Dermis microvascular lymphatic vessel endothelial cell (primary cell): ENCODE measurements at places on chromosomes 2 and 18. TPM values are rescaled to one million over a fixed set of nuclear protein-coding genes. Genes with fewer than 3 reads are reported as not detected.

- no peak for DNase-seq
Observed at GRCh38 chr18:2654928-2655177, 673 bp upstream of the SMCHD1 start.

Gene IMPA2
- total RNA-seq: 8.6 and 14.8 TPM in 2 replicates

DNA sequence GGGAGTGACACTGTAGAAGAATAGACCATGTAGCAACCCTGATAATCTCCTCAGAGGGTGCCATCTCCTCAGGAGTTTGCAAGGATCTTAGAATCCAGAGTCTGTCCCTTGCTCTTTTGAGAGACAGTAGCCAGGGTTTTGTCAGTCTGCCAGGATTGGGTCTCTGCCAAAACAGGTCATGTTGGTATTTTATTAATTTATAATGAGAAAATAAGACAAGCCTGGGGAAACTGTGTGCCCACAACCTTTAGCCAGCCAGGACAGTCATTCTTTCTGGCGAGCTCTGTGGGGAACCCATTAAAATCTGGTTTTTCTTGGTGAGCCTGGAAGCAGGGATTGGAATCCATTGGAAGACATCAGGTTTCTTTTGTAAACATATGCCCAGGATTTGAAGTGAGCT, 78.6 kb downstream of the PTPRM start:
- DNase-seq: no peak

- DNase-seq: no peak
Observed at GRCh38 chr2:67560771-67561456, 163.8 kb downstream of the ETAA1 start.

DNA sequence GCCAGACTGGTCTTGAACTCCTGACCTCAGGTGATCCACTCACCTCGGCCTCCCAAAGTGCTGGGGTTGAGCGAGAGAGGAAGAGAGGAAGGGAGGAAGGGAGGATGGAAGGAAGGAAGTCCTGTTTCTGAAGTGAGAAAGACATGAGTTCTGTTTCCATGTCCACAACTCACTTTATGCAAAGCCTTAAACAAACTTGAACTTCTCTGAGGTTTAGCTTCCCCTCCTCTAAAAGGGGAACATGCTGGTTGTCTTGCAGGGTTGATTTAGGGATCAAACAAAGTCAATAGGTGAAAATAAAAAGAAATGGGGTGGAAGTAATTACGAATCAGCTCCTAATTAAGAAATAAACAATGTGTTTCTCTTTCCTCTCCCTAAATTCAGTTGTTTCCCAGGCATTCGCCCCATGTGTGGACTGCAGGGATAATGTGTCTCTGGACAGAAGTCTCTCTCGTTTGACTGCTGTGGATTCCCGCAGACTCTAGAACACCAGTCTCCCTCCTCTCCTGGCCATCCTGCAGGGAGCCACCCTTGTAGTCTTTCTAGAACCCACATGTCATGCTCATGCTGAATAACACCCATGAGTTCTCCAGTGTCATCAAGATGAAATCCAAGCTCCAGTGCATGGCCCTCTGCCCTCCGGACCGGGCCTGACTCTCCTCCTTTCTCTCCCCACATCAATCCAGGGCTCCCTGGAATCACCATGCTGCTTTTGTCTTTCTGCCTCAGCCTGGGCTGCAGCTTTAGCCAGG, 229.3 kb upstream of the TRIB2 start:
- DNase-seq: no peak

DNA sequence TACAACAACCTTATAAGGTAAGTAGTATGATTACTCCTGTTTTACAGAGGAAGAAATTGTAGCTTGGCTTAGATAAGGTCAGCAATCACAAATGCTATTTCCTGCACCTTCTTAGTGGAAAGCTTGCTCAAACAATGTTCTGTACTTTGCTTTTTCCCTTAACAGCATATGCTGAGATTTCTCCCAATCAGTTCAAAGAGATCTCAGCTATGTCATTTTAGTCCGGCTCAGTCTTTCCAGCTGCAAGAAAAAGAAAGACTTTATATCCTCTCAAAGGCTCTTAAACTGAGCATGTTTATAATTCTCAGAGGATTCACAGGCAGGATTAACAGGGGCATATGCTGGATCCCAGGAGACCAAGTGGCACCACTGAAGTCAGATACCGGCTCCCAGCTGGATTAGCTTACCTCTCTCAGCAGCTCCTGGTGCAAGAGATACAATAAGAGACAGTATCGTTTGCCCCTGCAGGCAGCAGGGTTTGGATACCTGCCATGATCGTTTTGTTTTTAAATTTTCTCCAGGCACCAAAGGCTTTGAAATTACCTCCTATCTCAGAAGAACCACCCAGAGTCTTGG, 29.5 kb downstream of the KIAA2012 start:
- no peak for DNase-seq

Gene AMER3
- not detected in 2 replicates for total RNA-seq

DNA sequence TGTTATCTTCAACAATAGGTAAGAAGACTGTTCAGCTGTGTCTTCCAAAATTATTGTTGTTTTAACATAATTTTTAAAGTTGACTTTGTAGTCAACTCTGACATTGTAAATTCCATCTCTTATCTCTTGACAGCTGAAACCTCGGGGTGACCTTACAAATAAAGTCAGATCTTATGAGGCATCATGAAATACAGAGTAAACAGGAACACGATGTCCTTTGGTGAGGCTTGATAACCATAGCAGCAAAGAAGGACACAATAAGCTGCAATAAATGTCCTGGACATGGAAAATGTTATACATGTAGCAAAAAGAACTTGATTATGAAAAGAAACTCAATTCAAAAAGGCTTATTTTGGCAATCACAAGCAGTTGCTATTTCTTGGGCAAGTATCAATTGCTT, 618.9 kb upstream of the SLC39A10 start:
- no peak for DNase-seq

DNA sequence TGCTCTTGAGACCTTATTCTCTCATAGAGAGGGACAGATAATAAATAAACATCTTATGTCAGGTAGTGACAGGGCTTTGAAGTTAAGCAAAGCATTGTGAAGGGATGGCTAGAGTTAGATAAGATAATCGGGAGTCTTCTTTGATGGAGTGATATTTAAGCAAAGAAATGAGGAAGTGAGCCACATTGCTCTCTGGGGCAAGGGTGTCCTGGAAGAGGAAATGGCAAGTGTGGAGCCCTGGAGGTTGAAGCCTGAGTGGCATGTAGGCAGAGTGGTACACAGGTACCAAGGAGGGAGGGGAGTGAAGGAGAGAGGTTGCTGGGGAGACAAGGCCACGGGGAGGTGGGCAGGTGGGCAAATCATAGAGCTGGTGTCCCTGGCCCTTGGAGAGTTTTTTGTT, 110.2 kb downstream of the CTAGE1 start:
- no peak for DNase-seq

Gene ADGRF3
- under 0.01 and 0.13 TPM in 2 replicates for total RNA-seq

GRCh38 chr2:25168256-25169072, at the start of gene POMC:
POMC (minus strand) TSS chr2:25168580; CDS start chr2:25164772, 3,808 bp downstream.
- no peak for DNase-seq

Gene LAMA3
- total RNA-seq: 6.5 and 7.0 TPM in 2 replicates

Gene KCNK3
- total RNA-seq: not detected in 2 replicates

Gene SERPINB10
- total RNA-seq: not detected in 2 replicates

DNA sequence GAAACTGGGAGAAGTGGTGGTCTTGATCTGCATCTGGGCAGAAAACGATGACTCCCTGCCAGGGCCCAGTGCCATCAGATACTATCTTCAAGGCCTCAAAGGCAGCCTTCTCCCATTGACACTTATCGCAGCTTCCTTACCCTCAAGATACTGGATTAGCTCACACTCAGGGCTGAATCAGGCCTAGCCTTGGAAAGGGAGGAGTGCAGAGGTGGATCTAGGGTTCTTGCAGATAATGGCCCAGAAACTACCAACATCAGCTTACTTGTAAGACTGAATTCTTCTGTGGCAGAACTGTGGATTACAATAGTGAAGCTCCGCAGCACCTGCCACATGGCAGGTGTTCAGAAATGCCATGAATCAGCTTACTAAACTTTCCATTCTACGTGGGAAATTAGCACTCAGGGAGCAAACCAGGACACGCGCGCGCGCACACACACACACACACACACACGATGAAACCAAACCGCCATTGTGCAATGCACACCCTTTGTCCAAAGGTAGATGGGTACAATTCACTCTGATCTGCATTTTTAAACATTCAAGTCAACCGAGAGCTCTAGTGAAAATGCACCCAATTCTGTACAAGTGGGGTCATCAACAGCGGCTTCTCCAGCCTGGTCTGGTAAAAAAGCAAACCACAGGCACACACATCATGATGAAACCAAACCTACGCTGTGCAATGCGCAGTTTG, 26.3 kb upstream of the TMEM182 start:
- DNase-seq: no peak

GRCh38 chr2:121613774-121614173, 35.5 kb downstream of the CLASP1 start:
- no peak for DNase-seq
